ENCODE measurements at places on chromosomes 11 and 22.

DNA sequence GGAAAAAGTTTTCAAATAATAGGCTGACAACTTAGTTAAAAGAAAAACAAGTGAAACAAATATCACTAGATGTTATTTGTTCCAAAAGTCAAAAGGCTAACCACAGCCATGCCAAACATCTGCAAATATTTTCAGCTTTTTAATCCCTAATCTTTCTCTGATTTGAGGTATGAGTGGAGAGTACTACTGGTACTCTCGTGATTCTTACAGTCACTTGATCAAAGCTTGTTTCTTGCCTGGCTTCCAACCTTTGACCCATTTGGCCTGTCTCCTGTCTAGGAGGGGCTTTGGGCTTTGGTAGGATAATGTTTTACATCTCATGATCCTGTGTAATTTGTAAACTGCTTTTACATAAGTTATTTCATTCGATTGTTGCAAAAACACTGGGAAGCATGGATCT, 301.8 kb upstream of the SORL1-AS1 start:
- no peak for DNase-seq

GRCh38 chr11:44006917-44007361, 40.8 kb upstream of the ACCSL start:
- DNase-seq: no peak

DNA sequence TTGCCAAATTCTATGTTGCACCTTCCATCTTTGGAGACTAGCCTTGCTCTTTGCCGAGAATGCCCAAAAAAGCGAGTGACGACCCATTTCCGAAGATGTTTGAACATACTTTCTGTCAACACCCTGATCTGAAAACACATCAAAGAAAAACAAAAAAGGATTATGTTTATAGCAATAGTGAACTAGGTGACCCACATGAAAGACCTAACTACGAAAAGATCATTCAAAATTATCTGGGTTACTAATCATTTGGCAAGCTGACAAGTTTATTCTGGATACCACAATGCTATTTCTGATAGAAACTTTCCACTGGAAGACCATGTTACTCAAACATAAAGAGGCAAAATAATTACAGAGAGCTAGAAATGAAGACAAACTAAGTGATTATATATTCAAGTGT, 27.0 kb downstream of the KCNJ1 start:
- no peak for DNase-seq

- no peak for DNase-seq
These were observed 7.8 kb upstream of the IFTAP start for GRCh38 chr11:36586543-36586942.

DNA sequence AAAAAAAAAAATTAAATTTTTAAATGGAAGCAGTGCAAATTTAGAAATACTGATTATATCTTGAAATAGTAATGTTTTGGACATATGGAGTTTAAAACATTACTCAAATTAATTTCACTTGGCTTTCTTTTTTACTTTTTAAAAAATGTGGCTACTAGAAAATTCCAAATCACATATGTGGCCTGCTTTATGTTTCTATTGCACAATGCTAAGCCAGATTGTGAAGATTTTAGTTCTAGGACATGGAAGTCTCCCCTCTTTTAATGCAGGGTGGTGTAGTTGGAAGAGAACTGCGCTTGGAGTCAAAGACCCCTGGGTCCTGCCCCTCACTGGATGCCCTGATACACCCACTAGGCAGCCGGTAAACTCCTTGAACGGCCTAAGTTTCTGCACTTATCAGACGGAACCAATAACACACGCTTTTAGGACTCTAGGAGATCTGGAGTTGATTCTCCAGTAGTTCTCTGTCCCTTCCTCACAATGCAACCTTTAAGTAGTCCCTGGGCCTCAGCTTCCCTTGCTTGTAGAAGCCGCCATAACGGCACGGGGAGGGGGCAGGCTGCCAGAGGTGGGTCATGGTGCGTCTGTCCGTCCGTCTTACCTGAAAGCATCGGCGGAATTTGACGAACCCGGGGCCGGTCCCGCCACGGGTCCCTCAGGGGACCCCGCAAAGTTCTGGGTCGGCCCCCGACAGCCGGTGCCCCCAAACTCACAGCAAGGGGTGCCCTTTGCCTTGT, 505 bp downstream of the FAM227A start:
- no peak for DNase-seq

- DNase-seq: no peak
These were observed 15.2 kb downstream of the DDX17 start for GRCh38 chr22:38490915-38491314.

DNA sequence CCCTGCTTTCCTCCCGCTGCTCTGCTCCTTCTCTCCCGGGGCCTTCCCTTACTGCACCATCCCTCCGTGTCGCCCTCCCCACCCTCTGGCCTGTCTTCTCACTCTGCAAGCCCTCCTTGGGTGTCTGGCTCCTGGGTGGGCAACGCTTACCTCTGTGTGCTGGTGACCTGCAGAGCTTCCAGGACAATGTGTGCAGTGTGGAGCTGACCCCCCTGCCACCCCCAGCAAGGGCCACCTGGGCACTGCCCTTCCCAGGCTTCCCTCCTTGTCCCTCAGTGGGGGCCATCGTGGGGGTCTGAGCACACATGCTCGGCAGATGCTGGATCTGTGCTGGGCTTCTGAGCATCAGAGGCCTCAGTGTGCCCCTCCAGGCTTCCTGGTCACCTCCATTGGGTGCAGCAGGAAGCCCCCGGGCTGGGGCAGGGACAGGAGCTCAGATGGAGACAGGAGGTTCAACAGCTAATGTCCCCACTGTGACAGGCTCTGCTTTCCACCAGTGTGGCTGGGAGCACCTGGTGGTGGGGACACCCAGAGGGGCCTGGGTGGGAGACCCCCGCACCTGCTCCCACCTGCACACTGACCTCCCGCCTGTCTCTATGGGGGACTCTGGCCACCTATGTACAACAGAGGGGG, 7.8 kb upstream of the BRSK2 start:
- no peak for DNase-seq

DNA sequence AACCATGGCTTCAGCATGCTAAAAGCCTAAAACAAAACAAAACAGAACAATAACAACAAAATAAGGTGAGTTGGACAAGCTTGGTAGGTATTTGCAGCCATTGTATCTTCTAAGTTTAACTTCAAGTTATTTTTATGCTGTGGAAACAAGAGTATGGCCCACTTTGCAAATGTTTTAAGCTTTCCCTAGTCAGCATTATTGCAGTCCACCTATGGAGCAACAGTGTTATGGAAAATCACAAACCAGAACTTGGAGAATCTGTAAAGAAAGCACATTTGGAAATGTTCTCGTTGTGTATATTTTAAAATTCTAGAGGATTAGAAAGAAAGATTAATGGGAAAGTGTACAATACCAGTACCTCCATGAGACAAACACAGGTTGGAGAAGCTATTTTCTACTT, 7.4 kb upstream of the SLC5A12 start:
- DNase-seq: no peak

DNA sequence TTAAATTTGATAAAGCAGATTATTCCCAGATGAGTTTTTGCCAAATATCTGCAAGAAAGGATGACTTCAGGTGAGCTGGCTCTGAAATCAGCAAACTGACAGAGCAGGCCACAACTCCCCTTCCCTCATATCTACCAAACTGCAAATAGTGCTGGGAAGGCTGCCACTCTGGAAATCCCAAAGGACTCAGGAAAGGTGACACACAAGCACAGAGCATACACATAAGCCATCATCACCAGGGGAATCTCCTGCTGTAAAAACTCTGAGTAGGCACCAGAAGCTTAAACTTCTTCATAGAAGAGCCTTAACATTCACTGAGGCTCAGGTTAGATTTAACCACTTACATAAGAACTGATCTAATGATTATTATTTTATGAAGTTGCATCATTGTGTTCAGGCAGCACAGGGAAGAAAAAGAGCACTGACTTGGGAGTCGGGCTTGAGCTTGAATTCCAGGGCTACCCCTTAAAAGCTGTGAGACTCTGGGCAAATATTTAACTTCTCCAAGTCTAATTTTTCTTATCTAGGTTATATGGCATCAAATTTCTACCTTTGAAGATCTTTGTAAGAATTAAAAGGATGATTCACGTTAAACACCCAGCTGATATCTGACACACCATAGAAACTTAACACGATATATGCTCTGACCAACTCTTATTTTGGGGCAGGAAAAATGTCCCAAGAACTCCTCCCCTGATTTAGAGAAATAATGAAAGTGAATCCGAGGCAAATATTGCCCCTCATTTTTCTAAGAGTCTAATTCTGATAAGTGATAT, 15.0 kb downstream of the SYTL2 start:
- DNase-seq: no peak

GRCh38 chr11:116454020-116454645, 318.7 kb downstream of the BUD13 start:
- no peak for DNase-seq

DNA sequence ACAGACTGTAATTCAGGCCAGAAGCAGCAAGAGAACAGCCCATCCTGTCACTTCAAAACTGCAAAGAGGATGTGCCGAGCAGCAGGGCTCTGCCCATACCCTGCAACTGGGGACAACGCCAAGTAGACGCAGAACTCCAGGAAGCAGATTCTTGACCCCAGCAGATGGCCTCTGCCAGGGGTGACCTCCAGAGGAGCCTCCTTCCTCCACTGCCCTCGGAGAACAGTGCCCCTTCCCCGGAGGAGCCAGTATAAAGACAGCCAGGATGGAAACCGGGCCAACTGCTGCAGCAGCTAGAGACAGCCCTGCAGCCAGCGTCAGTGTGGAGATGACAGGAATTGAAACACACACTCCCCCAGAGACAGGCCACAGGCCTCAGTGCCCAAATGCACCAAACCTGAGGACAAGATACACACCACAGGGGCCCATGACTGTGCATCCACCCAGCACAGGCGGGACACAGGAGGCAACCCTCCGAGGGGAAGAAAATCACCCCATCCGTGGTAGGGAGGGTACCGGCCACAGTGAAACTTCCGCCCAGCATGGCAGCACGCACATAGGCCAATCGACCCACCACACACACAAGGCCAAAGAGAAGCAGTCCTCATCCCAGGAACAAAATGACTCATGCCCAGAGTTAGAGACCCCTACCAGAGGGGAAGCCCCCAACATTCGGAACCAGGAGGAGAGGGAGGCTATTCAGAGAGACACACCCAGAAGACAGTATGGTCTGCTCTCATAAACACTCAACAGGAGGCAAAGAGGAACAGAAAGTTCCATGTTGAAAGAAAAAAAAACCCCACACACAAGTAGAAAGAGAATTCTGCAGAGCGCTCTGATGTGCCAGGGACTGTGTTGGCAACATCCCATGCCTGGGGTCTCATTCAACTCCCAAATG, 5.6 kb downstream of the AHNAK start:
- no peak for DNase-seq

GRCh38 chr11:2357246-2357645, 19.9 kb upstream of the CD81 start:
- no peak for DNase-seq

- DNase-seq: no peak
These were observed 122.3 kb downstream of the RCN1 start for GRCh38 chr11:32213223-32213622.

GRCh38 chr22:39408173-39408572, 8.6 kb downstream of the TAB1 start:
- no peak for DNase-seq

GRCh38 chr22:43827926-43828724, 16.0 kb upstream of the EFCAB6 start:
- DNase-seq: no peak

DNA sequence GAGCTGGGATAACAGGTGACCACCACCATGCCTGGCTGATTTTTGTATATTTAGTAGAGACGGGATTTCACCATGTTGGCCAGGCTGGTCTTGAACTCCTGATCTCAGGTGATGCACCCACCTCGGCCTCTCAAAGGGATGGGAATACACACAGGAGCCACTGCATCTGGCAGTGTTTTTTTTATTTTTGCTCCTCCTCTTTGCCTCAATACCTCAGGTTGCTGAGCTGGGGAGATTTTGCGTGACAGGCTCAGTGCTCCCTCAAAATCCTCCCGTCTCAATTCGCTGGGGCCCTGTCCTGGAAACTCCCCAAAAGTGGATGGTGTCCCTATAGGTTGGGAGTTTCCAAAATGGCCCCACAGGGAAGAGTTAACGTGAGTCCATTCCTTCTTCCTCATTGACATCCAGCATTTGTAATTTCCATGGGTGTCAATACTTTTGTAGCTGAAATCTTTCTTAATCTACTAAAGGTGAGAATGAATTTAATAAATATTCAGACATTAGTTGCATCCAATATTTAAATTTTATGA, 71.8 kb downstream of the GGTLC2 start:
- no peak for DNase-seq

DNA sequence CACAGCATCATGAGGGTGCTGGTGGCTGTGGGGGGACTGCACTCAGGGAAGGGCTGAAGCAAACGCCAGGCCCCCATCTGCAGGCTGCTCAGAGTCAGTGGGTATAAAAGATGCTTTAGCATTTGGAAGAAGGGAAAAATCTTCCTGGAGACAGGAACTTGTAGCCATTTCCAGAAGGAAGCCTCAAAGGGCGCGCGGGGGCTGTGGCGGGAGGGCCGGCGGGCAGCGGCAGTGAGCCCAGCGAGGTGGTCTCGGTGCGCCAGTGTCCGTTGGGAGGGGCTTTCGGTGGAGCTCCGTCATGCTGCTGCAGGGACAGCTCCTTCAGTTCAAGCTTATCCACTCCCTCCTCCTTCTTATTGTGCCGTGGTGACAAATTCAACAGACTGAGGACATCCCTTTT, 63.0 kb upstream of the PITPNB start:
- no peak for DNase-seq

DNA sequence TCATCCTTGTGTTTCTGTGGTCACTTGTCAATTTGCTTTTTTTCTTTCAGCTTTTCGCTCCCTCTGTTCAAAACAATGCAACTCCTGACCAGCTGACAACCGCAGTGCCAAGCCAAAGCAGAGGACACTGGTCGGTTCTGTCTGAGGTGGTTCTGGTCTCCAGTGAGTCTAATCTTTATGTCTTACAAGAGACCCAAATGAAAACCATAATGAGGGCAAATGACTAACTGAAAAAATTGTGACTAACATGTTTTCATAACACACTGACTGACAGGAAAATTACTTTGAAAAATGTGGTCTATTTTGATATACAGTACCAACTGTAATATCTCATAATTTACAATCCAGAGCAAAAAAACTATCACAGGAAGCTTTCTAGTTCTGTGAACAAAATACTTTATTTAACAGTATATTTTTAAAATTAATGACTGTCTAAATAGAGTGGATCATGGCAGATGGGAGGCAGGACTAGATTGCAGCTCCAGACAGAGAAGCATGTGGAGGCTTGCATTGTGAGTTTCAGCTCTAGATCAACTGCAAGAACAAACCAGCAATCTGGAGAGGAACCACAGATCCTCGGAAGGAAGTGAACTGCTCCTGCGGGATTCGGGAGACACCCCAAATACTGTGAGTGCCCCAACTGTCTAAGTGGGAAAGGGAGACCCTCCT, 311.8 kb downstream of the SBF2 start:
- no peak for DNase-seq

GRCh38 chr11:100833276-100833675, 146.2 kb downstream of the ARHGAP42 start:
- DNase-seq: no peak

DNA sequence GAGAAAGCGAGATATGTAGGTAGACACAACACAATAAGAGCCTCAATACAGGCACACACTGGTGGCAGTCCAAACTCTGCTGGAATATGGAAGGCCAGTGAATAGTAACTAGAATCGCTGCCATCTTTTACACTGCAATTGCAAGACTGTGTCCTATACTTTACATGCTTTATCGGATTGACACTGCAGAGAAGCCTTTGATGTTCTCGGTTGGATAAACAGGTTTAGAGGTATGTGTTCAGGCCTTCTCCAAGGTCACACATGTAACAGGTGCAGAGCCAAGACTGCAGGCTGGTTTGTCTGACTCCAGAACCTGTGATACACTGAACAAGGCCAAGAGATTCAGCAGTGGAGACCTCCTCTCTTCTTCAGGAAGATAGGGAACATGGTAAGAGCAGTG, 5.1 kb downstream of the SAA1 start:
- DNase-seq: no peak

- DNase-seq: no peak
These were observed 68.1 kb upstream of the CCND1 start for GRCh38 chr11:69572861-69573260.

Measured in stimulated activated CD4-positive, alpha-beta T cell treated with anti-CD3 and anti-CD28 coated beads, Interleukin-1b, Interleukin-23, amount 100 ng/mL, for 1 hour (primary cell).